ENCODE measurements at places on chromosomes 3 and 15.

DNA sequence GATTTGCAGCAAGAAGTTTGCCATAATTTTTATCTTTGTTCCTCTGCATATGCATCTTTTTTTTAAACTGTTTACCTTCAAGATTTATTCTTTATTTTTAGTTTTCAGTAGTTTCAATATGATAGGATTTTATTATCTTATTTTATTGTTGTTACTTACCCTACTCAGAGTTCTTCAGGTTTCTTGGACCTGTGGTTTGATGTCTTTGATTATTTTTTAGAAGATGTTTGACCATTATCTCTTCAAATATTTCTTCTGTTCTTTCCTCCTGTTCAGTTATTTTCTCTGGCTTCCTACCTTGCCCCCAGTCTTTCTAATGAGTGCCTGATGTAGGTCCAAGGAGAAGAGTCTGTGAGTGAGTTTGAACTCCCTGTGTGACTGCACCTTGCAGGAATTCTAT, 137.7 kb downstream of the FILIP1L start:
- no peak for DNase-seq

DNA sequence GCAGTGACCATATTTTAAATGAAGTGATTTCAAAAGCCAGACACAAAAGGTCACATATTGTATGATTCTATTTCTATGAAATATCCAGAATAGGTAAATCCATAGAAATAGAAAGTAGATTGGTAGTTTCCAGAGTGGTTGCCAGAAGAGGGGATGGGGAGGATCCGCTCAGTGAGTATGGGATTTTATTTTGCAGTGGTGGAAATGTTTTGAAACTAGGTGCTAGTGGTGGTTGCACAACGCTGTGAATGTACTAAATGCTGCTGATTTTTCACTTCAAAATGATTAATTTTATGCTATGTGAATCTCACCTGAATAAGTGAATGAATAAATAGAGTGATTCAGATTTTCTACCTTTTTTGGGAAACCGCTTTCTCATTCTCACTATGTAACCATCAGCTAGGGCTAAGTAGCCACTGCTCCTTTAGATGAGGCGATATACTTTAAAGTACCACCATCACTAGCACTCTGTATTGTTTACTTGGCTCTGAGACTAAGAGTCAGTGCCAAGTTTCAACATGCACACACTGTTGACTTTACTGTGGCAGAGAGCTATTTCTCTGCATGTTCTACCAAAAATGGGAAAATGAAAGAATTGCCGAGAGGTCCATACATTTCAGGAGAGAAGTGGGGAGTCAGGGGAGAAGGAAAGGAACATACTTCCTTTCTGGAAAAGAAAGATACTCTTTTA, 90.7 kb upstream of the GOLIM4 start:
- no peak for DNase-seq

- DNase-seq, result no peak
Observed at GRCh38 chr3:141498598-141499223, 11.9 kb downstream of the RASA2 start.

- DNase-seq, result no peak
Observed at GRCh38 chr3:22156868-22157267, 405.9 kb upstream of the ZNF385D start.

DNA sequence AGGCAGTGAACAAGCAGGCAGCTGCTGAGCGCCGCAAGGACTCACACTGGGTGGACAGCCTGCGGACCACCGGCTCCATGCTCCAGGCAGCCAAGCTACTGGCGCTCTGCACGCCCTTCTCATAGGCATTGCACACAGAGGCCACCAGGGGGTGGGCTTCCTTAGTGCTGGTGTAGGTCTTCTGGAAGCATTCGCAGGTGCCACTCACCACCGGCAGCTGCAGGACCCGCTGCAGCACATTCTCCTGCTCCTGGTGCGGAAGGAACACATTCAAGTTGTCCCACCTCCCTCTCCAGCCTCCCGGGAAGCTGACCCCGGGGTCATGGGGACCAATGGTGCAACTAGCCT, 6.0 kb downstream of the PLIN1 start:
- DNase-seq, result peak; percentile 49

- no peak for DNase-seq
Observed at GRCh38 chr15:69119683-69120395, 40.6 kb upstream of the GLCE start.

GRCh38 chr3:34696831-34697230, 898.4 kb downstream of the PDCD6IP start:
- DNase-seq, result no peak

GRCh38 chr3:45896956-45897355, 10.6 kb downstream of the CCR9 start:
- no peak for DNase-seq

- DNase-seq, result no peak
Observed at GRCh38 chr3:61912158-61912557, 350.8 kb downstream of the PTPRG start.

DNA sequence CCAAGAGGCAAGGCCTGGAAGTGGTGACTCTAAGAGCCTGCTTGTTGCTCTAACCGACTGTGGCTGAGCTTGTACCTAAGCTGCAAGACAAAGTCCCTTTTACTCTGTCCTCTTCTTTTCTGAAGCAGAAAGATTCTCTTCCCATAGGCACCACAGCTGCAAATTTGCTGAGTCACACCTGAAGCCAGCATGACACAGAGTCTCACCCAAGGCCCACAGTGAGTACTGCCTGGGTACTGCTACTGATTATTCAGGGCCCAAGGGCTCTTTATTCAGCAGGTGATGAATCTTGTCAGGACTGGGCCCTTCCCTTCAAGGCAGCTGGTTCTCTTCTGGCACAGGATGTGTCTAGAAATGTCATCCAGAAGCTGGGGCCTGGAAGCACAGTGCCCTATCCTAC, 18.9 kb upstream of the TIGIT start:
- no peak for DNase-seq

GRCh38 chr3:104150724-104151123, 1216.0 kb upstream of the ALCAM start:
- no peak for DNase-seq

GRCh38 chr3:63130625-63131024, 147.5 kb upstream of the SYNPR start:
- DNase-seq, result no peak

DNA sequence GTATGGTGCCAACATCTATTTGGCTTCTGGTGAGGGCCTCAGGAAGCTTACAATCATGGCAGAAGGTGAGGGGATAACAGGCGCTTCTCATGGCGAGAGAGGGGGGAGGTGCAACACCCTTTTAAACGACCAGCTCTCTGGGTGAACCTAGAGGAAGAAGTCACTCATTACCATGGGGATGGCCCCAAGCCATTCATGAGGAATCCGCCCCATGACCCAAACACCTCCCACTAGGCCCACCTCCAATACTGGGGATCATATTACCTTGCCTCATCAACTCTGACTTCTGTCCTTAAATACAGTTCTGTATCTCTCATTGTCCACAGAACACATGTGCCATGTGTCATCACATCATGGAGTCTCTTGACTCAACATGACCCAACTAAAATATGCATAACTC, 37.5 kb upstream of the CLRN1 start:
- DNase-seq, result no peak

- DNase-seq, result no peak
Observed at GRCh38 chr3:114406922-114407321, 113.1 kb downstream of the TIGIT start.

DNA sequence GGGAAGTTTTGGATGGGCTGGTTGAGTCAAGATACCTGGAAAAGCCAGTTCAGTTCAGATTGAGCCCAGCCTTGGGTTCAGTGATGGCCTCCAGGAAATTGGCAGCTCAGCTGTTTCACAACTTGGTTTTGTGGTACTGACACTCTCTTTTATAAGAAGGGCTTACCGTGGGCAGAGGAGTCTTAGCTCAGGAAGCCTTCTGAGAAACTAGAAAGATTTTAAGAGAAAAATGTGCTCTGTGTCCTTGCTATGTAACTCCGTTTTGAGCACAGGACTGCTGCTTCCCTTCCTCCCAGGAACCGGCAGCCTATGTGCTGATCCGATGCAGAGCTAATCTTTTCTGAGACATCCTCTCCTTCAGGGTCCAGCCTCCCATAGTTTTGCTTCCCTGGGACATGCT, 46.6 kb upstream of the RASGRP1 start:
- DNase-seq, result no peak

GRCh38 chr3:38497031-38497430, 891 bp downstream of the EXOG start:
- no peak for DNase-seq

GRCh38 chr15:95327661-95328060, 1002.8 kb upstream of the NR2F2 start:
- no peak for DNase-seq

DNA sequence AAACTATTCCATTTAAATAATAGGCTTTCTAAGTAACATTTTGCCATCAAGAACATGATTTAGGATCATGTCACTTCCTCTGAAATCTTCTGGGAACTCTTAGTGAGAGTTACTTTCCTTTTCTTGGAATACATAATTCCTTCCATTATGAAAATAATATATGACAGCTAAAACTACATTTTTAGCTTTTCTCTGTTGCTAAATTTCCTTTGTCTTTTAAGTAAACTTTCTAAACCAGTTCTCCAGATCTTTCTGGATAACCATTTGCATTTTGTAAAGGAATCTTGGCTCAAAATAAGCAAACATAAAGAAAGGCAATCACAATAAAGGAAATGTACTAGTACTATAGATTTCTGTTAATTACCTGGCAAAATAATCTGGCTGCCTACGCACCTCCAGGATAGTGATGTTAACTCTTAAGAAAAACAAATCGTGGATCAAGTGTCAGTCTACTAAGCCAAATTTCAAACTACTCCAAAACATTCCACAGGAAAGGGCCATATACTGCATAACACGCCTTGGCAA, 165.7 kb downstream of the ZNF385D start:
- no peak for DNase-seq

GRCh38 chr3:109330405-109330804, 6.9 kb downstream of the DPPA4 start:
- no peak for DNase-seq

GRCh38 chr15:96042734-96043224, 287.7 kb upstream of the NR2F2 start:
- no peak for DNase-seq

DNA sequence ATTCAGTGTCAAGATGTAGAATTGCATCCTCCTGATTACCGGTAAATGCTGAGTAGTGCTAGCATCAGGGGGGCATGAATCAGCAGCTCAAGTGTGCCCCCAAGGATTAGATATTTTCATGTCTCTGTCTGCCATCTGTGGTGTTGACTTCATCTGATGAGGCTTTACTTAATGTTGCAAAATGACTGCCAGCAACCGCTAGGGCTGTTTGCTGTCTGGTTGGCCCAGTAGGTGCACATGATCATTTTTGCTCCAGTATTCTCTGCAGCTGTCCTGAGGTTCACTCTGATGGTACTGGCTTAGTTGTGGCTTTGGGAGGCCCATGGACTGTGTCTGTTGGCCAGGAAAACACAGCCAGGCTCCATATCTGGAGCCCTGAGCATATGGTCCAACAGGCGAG, 316.4 kb downstream of the SOX2 start:
- DNase-seq, result no peak

DNA sequence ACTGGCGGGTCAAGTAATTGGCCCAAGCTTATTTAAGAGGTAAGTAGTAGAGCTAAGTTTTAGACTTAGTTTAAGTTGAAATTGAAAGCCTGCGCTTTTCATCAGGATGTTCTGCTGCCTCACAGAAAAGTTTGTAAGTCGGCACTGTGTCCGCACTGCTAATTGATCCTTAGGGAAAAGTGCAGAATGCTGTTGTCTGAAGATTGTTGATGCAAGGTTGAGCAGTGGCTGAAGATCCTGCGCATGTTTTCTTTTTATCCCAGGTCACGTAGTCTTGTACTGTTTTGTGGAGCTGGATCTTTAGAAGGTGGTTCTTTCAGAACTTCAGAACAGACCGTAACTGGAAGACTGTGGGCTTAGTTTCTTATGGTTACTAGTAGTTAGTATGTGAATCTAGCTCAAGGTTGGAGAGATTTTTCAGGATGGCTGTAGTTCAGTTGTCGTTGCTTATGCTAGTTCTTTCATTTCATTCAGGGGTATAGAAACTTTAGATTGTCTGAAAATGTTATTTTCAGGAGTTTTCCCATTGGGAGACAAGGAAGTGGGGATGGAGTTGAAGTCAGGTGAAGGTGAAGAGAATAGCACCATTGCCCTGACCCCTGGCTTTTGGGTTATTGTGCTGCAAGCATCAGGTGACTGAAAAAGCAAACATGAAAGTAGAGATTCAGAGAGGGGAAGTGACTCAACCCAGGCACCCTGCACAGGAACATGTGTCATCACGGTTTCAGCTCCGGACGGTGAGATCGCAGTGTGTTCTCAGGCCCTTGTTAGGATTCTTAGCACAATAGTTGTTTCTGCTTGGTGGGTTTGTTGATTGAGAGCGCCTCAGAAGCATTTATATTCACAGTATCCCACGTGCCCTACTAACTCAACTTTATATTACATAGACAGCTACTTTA, 32.8 kb downstream of the AKAP13 start:
- no peak for DNase-seq

DNA sequence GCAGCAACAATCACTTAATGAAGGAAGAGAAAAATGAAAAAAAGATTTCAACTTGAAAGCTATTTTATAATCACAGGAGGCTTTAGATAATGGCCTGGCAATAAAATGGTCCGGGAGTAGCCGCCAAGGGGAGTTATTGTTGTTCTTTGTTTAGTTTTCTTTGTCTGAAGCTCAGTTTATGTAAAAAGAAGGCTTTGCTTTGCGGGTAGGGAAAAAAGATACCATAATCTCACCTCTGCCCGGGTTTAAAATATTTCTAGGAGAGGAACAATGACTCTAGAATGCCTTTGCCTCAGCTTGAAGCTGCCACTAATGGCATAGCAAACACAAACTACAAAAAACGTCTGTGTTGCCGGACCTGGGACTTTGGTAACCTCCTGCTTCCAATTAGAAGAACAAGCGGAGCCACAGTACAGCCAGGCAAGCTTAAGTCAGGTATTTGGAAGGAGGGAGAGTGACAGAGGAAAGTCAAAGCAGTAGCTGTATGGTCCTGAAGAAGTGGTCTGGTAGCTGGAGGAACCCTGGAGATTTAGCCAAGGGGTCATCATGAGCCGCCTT, 764.5 kb downstream of the TUSC7 start:
- DNase-seq, result peak; percentile 34

DNA sequence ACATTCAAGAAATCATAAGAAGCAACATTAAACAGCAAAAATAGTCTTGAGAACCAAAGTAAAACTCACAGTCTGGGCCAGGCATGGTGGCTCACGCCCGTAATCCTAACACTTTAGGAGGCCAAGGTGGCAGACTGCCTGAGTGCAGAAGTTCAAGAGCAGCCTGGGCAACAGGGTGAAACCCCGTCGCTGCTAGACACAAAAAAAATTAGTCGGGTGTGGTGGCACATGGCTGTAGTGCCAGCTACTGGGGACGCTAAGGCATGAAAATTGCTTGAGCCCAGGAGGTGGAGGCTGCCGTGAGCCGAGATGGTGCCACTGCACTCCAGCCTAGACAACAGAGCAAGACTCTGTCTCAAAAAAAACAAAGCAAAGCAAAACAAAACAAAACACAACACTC, 117.7 kb upstream of the GOLGA6L6 start:
- no peak for DNase-seq

Measured in NCI-H1436 (cell line).